ENCODE measurements at places on chromosomes 2 and 18.

GRCh38 chr18:65516209-65516608 lies 234.6 kb upstream of the CDH7 start:
- no peak for DNase-seq

- DNase-seq, result peak; percentile 42
Measured at GRCh38 chr2:134663451-134664450, 55.0 kb downstream of the TMEM163 start.

- DNase-seq, result no peak
Measured at GRCh38 chr2:151177756-151178155, 83.9 kb downstream of the RBM43 start.

GRCh38 chr2:134852518-134852917 lies 14.1 kb downstream of the ACMSD start:
- no peak for DNase-seq

GRCh38 chr2:44931198-44931780 lies 10.2 kb upstream of the SIX3 start:
- no peak for DNase-seq

DNA sequence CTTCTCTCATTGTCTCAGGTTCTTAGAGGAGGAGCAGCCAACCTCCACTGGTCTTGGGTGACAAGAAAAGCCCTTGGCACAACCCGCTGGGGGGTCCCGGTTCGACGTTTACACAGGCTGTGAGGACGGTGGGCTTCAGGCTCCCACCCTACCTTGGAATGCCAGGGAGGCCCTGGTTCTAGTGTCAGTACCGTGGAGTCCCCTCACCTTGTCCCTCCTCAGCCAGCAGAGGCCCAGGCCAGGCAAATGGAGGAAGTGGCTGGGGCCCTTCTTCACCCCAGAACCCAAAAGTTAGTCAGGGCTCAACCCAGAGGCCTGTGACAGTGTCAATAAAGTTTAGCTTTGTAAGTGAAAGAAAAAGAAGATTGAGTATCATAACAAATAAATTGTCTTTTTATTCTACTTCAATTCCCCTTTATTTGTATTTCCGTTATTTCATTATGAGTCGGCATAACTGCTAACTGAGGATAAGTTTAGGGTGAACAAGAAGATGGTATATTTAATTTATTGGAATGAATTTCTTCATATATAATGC lies 62.6 kb upstream of the ZSWIM2 start:
- no peak for DNase-seq

- no peak for DNase-seq
Measured at GRCh38 chr18:72667932-72668331, 123.8 kb upstream of the CBLN2 start.

DNA sequence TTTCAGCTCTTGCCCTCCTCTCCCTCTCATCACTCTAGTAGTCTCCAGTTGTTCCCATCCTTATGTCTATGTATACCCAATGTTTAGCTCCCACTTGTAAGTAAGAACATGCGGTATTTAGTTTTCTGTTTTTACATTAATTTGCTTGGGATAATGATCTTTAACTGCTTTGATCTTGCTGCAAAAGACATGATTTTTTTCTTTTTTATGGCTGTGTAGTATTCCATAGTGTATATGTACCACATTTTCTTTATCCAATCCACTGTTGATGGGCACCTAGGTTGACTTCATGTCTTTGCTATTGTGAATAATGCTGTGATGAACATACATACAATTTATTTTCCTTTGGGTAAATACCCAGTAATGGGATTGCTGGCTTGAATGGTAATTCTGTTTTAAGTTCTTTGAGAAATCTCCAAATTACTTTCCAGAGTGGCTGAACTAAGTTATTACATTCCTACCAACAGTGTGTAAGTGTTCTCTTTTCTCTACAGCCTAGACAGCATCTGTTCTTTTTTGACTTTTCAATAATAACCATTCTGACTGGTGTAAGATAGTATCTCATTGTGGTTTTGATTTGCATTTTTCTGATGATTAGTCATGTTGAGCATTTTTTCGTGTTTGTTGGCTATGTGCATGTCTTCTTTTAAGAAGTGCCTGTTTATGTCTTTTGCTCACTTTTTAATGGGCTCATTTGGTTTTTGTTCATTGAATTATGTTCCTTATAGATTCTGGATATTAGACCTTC lies 179.6 kb upstream of the SLC39A10 start:
- no peak for DNase-seq

GRCh38 chr2:127400533-127400896 lies 12.7 kb upstream of the MAP3K2 start:
- DNase-seq, result no peak

DNA sequence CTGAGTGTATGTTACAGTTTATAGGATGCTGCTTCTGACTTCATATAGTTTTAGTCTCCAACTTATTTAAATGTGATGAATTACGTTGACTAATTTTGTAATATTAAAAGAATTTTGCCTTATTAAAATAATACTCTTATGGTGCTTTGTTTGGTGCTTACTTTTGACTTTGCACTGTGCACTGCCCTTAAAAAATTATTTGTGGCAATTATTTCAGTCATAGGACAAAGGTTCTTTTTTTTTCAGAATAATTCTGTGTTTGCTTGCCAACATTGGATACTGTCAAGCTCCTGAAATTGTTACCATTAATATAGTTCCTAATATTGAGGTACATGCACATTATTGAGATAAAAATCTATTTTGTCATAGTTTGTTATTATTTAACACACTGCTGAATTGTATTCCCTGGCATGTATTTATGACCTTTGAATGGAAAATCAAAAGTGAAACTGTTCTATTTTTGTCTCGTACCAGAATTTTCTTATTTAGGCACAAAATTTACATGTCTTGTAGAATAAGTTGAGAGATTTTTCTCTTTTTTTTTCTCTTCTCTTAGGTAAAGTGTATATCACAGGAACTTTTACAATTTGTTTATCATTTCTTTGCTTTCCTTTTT lies 572.8 kb upstream of the KLHL29 start:
- no peak for DNase-seq

- no peak for DNase-seq
Measured at GRCh38 chr2:45899926-45900325, 248.5 kb downstream of the PRKCE start.

GRCh38 chr2:176385219-176385759 lies 116.0 kb downstream of the MTX2 start:
- no peak for DNase-seq

DNA sequence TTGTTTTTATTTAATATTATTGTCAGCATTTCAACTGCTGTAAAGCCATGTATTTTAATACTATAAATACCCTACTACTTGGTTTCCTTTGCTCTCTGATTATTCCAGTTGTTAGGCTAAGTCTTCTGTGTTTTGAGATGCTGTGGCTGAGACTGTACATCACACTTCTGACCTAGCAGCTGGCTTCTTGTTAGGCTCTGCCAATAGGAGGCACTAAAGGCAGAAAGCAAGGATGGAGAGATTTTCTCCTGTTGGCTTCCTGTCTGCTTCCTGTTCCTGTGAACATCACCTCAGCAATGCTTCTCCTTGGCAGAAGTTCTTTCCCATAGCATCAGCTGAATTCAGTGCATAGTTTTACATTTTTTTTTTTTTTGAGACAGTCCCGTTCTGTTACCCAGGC lies 68.3 kb upstream of the YPEL5 start:
- no peak for DNase-seq

- no peak for DNase-seq
Measured at GRCh38 chr2:83002706-83003105, 1456.4 kb downstream of the SUCLG1 start.

DNA sequence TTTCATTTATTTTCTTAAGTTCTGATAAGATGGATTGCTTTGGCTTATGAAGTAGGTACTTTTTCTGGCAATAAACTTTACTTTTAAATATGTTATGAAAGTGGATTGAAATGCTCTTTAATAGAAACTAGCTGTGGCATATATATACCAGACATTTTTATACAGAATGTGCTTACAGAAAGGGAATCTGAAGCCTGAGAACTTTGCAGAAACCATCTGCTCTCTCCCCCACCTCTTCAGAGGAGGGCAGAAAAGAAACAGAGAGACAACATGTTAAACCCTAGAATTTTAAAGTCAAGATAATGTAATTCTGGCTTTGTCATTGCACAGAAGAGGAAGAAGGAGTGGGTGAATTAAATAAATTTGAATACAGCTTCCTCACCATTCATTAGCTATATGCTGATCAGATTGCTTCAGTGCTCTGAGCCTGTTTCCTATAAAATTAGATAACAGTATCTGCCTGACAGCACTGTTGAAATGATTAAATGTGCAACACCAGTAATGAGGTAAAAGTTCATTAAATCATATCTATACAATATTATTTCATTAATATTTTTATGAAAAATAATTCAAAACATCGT lies 247.3 kb downstream of the CNTNAP5 start:
- no peak for DNase-seq

DNA sequence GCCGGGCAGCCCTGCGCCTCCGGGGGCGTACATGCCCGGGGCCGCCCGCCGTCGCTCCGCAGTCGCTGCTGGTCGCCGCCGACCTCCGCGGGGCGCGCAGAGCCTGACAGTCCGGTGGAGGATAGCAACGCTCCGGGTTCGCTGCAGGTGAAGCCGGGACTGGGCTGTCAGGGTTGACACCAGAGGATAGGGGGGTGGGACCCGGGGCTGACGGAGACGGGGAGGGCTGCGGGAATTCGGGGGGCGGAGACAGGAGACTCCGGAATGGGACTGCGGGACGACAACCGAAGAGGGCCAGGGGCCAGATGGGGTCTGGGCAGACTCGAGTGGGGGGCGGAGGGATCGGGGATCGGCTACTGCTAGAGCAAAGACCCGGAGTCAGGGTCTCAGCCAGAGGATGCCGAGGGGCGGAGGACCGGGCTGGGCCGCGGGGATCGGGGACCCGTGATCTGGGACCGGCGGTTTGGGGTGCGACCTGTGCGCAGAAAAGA lies 403 bp downstream of the TMEM127 start:
- peak; percentile 78 for DNase-seq

DNA sequence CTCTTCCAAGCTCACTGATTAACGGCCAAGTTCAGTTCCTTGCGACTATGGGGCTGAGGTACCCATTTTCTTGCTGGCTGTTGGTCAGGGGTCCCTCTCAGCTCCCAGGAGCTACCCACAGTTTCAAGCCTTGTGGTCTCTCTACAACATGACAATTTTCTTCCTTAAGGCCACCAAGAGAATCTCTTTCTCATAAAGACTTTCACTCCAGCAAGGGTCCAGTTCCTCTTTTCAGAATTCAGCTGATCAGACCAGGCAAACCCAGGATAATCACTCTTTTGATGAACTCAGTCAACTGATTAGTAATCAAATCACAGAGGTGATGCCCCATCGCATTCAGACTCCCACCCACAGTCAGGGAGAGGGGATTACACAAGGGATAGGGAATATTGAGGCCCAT lies 129.7 kb downstream of the IRS1 start:
- DNase-seq, result no peak

DNA sequence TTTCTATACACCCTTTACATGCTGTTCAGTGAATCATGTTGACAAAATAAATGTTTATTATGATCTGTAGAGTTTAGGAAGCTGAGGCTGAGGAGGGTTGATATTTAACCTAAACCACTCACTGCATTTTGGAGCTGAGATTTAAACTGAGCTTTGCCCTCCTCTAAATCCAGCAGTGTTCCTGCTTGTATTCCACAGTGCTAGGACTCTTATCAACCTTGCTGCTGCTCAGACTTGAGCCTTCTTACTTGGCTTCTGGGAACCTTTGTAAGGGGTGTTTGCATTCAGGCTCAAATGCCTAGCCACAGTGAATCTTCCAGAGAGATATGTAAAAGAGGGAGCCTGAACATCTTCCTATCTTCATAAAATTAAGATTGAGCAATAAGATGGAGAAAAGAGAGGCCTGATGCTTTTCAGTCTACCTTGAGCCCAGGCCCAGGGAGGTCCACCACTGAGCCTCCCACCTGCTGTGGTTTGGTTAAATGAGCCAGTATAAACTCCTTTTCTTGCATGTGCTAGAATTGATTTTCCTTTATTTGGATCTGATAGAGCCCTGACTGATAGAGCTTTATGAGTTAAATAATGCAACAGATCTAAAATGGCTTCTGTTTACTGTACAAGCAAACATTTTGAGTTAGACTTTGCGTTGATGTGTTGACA lies 149.7 kb downstream of the GULP1 start:
- DNase-seq, result no peak

- DNase-seq, result no peak
Measured at GRCh38 chr2:217418090-217418489, 558.2 kb upstream of the TNP1 start.

DNA sequence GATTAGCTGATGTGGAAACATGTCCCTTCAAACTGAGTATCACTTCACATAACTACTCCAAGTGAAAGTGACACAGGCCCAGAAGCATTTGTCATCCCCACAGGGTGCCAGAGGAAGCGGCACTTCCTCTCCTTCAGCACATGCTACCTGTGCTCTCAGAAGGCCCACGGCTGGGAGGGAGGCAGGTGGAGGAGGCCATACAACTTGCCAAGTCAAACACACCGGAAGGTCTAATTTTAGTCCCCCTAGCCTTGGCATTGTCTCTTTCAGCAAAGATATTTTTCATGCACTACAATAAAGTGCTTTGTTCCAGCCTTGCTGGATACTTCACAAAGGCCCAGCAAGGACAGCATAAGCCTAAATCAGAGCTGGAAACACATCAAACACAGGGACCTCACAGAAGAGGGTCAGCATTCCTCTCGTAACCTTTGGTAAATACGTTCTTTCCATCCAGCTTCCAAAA lies 38.0 kb downstream of the VSNL1 start:
- no peak for DNase-seq

DNA sequence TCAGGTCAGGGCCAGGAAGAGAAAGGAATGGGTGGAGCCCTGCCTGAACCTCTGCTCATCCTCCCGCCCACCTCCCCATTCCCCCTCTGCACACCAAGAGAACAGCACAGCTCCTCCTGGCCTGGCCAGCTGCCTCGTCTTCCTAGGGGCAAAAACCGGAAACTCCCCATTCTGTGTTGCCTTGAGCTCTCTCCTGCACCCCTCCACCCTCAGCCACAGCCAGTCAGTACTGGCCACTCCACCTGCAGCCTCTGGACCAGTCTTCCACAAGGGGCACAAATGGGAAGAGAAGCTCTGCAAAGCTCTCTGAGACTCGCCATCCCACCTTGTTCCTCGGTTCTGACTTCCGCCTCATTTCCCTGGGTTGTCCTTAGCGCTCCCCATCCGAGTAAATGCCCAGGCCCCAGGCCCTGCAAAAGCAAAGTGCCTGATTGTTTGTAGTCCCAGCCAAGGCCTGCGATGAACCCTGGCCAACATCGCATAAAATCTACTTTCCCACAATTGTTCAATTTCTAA lies 39.3 kb upstream of the SLC35G4 start:
- no peak for DNase-seq

- DNase-seq, result no peak
Measured at GRCh38 chr2:216436383-216436782, 24.1 kb downstream of the SMARCAL1 start.

DNA sequence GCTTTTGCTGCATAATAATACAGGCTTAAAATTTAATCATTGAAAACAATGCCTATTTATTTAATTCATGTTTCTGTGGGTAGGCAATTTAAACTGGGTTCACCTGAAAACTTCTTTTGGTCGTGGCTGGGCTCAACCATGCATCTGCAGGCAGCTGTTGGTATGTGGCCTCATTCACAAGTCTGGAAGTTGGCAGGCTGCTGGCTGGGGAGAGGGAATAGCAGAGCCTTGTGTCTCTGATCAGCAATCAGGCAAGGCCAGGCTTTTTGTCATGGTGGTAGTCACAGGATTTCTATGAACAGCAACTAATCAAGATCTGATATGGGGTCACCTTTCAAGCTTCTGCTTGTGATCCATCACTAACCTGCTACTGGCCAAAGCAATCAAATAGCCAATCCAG lies 130.1 kb upstream of the KCNJ3 start:
- DNase-seq, result no peak

GRCh38 chr2:54630858-54631497 lies 92.5 kb upstream of the EML6 start:
- no peak for DNase-seq

Measured in D341Med (cell line).